NCI-H1930 (cell line): ENCODE measurements at places on chromosomes 12 and 14.

- DNase-seq, result no peak
Measured at GRCh38 chr12:13343375-13343774, 146.8 kb downstream of the EMP1 start.

DNA sequence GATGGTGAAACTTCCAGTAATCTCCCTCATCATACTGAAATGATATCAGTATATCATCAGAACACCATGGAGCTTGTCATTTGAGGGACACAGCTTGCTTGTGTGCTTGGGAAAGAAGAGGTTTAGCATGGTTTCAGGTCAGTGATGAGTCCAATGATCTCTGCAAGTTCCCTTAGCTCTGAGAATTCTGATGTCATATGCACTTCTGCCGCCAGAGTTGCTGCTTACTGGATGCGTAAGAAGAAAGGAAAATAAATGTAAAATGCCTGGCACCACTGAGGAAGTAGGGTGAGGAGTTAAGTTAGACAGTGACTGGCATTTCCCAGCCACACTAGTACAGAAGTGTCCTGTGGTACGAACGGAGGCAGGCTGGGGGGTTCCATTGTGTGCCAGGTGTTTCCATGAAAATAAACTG, 22.6 kb downstream of the PRKCH start:
- DNase-seq, result no peak

GRCh38 chr14:69484444-69485314, at the start of gene PLEKHD1:
Gene PLEKHD1 (plus strand): TSS chr14:69484728. CDS start chr14:69484966, 238 bp downstream.
- peak; percentile 28 for DNase-seq

GRCh38 chr14:61470961-61471293, 149.5 kb downstream of the PRKCH start:
- DNase-seq, result no peak

DNA sequence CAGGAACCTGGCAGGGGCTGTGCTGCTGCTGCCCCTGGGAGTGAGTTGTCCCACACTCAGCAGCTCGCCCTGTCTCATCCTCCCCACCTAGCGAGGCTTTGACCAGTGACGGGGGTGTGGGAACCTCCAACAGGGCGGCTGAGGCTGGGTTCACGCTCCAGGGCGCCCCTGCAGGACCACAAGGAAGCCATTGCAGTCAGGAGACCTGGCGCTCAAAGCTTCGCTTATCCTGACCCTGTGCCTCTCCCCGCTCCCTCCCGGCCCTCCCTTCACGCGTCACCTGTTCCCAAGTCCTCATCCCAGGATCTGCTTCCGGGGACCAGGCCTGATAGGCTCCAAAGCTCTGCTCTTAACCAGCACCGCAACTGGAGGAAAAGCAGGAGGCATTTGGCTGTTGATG, 272.0 kb upstream of the SFSWAP start:
- DNase-seq, result no peak

GRCh38 chr14:56310643-56311042, 192.4 kb downstream of the PELI2 start:
- no peak for DNase-seq

DNA sequence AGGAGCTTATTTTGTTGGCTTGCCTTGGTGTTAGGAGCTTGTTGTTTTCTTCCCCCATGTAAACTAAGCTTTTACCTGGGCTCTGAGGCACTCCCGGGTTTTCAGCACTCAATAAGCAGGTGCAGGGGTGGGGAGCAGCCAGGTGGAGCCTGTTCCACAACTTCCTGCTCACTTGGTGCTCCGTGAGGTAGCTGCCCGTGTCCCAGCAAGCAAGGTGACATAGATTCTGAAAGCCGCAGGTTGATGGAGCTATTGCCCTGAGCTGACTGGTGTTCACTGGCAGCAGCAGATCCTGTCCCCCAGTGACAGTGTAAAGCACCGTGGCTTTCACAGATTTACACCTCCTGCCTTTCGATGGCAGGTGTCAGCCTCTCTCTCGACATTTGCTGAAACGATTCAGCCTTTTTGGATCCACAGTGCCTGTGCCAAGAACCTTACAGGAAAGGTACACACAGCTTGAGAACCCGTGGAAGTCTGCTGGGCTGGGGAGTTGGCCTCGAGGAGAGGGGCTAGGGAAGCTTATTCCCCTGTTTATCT, 295.7 kb upstream of the FKBP4 start:
- DNase-seq, result no peak

DNA sequence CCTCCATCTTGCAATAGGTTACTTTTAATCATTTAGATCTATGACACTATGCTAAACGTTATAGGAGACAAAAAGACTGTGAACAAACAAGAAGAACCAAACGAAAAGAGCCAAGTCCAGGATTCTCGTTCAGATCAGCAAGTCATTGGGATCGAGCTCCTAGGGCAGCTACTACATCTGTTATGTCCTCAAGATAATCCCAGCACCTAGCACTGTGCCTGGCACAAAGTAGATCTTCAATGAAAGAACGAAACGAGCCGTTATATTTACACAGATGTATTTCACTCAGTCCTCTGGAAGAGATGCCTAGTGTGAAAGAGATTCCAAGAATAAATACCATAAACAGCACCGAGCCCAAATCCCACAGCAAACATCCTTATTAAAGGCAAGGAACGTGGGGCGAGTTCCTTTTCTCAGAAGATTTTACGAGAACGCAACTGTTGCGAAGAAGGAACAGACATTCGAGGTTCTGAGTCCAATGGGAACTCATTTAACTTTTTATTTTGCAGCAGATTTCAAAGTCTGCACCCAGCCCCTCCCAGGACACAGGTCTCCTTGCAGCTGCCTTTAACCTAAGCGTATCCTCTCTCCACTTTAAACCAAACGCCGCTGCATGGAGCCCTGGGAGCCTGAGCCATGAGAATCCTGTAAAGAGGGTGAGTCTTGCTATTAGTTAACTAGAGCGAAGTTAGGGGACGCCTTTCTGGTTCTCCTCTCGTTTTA, 544 bp upstream of the TDP1 start:
- DNase-seq, result no peak

- no peak for DNase-seq
Measured at GRCh38 chr14:93317875-93318807, 14.7 kb downstream of the BTBD7 start.

- no peak for DNase-seq
Measured at GRCh38 chr14:51079489-51079888, 15.4 kb downstream of the TRIM9 start.

DNA sequence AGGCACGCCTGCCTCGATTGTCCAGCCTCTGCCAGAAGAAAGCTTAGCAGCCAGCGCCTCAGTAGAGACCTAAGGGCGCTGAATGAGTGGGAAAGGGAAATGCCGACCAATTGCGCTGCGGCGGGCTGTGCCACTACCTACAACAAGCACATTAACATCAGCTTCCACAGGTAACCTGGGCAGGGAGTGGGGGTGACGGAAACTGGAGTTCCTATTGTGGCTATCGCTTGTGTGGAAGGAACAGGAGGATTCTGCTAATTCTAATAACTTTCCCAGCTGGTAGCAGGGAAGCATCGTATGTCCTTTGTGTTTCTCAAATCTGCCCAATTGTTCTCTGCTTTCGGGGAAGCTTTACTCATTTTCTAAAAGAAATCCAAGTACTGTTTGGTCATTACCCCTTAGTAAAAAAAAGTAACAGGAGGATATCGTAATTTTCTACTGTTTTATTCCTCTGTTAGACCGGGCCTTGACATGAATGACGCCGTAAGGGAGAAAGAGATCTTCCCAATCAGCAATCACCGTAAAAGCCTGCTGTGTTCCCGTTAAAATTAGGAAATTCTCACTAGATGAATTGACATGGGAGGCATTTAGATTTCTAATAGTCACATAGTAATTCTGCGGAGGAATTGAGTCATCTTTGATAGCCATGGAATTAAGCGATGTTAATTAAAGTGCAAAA, 449 bp downstream of the THAP2 start:
- no peak for DNase-seq

GRCh38 chr12:32995623-32996022, 99.0 kb upstream of the PKP2 start:
- no peak for DNase-seq

- no peak for DNase-seq
Measured at GRCh38 chr12:19517583-19517982, 78.3 kb downstream of the AEBP2 start.

GRCh38 chr14:25042362-25043299, 7.3 kb downstream of the STXBP6 start:
- DNase-seq, result peak; percentile 18

- DNase-seq, result no peak
Measured at GRCh38 chr14:61602733-61603077, 92.6 kb upstream of the HIF1A start.
